ENCODE measurements at places on chromosomes 4 and X.

GRCh38 chr4:1191621-1192020 is 19.2 kb upstream of the SPON2 start:
- no peak for DNase-seq

DNA sequence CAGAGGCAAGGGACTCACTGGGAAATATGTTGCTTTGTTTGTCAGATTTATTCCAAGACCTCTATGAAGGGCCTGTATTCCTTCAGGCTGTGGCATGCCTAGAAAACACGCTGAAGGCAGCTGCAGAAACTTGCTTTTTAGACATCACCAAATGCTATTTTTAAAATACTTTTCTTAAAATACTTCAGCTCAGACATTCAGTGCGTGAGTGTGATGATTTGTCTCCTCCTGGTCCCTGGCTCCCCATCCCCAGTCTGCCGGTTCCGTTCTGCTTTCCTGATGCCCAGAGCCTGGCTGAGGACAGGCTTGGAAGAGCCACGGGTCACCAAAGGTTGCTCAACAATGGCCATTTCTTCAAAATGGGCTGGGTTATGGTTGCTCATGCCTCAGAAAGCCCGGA is 55.0 kb downstream of the PSAPL1 start:
- DNase-seq: no peak

GRCh38 chr4:135385830-135386581 is 1184.4 kb upstream of the PABPC4L start:
- DNase-seq: no peak

GRCh38 chrX:150874448-150874847 is 24.0 kb downstream of the CD99L2 start:
- DNase-seq: no peak

GRCh38 chrX:20637351-20637750 is 370.6 kb upstream of the RPS6KA3 start:
- no peak for DNase-seq

DNA sequence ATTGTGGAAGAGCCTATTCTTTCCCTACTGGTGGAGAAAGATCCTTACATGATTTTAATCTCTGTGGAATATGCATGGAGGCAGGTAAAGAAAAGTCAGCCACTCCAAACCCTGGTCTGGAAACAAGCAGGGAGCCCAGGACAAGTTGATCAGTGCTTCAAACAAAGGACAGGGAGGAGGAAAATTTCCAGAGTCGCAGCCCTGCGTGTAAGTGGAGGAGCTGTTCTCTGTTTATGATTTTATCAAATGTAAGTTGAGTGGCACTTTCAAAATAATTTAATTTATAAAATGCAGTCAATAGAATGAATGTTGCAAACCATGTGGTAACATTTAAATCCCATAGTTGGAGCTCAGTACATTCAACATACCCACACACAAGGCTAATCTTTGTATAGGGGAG is 57.0 kb downstream of the SLC34A2 start:
- no peak for DNase-seq

DNA sequence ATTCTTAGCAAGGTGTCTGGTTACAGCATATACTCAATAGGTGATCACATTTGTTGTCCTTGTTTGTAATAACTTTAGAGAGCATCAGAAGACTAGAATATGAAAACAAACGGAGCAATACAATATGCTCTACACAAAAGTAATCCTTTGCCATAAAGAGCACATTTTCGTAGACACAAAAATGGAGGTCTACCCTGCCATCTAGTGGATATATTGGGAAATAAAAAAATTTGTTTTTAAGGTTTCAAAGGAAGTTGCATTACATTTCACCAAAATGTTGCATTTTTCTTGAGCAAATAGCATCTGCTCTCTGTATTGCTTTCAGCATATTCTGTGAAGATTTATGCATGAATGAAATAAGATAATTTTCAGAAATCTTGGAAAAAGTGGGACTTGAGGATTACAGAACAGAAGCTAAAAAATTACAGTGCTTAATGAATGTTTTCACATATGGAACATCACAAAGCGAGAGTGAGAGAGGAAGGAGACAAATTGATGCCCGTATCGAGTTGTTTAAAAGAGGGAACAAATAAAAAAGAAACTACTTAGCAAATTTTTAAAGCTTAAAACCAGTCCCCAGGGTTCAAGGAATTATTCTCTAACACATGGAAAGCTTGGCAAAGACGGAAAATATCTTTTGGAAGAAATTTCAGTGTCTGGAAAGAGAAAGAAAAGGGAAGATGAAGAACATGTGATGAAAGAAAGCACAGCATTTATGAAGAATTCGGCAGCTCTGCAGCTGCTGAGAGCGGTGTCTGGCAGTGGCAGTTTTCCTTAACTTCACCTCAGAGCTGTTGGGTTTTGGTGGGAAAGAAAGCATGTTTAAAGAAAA is 390.1 kb downstream of the ANKRD50 start:
- DNase-seq: no peak

GRCh38 chr4:44996276-44996845 is 270.0 kb upstream of the GNPDA2 start:
- DNase-seq: no peak

GRCh38 chr4:153127760-153128494 is 76.3 kb upstream of the TRIM2 start:
- peak; percentile 84 for DNase-seq

DNA sequence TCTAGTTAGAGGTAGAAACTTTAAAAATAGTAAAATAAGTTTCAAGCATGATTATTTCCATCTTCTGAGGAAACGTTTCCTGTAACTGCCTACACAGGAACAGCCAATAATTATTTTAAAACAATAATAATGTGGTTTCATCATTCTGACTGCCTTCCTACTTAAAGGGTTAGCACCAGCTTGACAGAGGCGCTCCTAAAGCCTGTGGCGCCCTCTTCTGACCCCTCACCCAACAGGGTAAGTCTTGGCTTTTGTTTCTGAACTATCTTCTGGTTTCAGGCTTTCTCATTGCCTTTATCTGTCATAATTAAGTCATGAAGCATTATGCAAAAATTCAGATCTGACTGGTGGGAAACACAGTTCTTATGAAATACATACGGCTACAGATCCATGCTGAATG is 96.7 kb downstream of the ITM2A start:
- peak; percentile 64 for DNase-seq

GRCh38 chr4:118102195-118102594 is 67.9 kb downstream of the NDST3 start:
- DNase-seq: no peak

DNA sequence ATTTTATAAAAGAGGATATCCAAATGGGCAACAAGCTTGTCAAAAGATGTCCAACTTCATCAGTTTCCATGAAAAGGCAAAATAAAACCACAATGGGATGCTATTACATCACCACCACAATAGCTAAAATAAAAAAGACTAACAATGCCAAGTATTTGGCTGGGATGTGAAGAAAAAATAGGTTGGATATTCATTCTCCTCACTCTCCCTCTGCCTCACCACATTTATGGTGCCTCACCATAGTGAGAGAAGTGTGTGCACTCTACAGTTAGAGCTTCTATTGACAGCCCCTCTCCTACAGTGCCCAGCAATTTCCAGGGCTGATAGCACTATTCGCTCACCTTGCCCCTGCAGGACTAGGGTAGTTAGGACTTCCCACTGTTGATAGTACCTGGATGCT is 25.5 kb downstream of the VEGFC start:
- DNase-seq: no peak

- DNase-seq: no peak
Observed at GRCh38 chrX:720825-721224, 90.2 kb downstream of the SHOX start.

DNA sequence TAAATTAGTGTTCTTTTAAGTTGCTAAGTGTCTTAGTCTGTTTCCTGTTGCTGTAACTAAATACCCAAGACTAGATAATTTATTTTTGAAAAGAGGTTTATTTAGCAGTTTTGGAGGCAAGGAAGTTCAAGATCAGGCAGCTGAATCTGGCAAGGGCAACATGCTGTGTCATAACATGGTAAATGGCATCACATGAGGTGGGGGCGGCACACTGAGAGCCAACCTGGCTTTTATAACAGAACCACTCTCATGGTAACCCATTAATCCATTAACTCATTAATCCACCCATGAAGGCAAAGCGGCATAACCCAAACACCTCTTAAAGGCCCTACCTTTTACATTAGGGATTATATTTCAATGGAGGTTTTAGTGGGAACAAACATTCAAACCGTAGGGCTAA is 182.2 kb upstream of the GATB start:
- DNase-seq: no peak

DNA sequence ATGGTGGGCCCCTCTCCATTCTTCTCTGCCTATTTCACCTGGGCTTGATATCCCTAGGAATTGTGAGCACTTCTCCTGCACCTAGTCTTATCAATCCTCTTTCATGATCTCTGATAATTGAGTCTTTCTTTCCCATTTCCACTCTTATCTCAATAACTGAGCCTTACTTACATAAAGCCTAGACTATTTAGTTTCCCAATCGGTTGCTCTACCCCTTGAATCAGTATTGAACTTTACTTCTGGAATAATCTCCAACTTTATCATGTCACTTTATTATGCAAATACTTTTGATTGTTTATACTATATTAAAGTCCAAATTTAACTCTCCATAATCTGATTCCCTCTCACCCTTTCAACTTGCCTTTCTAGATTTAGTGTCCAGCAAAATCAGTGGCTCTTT is 222.7 kb downstream of the SPRY1 start:
- DNase-seq: no peak

- DNase-seq: no peak
Observed at GRCh38 chr4:141898346-141898745, 262.0 kb downstream of the IL15 start.

DNA sequence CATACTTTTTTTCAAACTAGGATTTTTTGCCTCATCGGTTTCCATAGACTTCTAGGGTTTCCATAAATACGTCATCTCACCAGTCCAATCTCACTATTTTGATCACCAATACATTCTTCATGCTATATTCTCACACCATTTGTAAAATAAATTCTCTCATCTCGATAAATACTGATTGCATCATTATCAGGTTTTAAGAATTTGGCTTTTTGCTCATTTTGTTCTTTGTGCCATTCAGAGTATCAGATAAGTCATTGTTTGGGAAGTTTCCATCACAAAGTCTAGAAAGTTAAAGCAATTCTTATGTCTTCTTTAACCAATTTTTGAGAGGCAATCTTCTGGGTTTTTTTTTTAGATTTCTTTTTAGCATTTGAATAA is 81.1 kb downstream of the ALPK1 start:
- DNase-seq: no peak

GRCh38 chrX:82218361-82218760 is 1016.5 kb downstream of the SH3BGRL start:
- DNase-seq: no peak

- no peak for DNase-seq
Observed at GRCh38 chr4:61273233-61273632, 73.1 kb downstream of the ADGRL3 start.

GRCh38 chr4:73419106-73420038 is 15.3 kb downstream of the ALB start:
- DNase-seq: no peak

- no peak for DNase-seq
Observed at GRCh38 chrX:139801397-139801813, 93.4 kb upstream of the MCF2 start.

- no peak for DNase-seq
Observed at GRCh38 chr4:15413623-15414019, 14.2 kb upstream of the C1QTNF7 start.
